ENCODE measurements at places on chromosomes 2 and 18. TPM values are rescaled to one million over a fixed set of nuclear protein-coding genes. Genes with fewer than 3 reads are reported as not detected.

DNA sequence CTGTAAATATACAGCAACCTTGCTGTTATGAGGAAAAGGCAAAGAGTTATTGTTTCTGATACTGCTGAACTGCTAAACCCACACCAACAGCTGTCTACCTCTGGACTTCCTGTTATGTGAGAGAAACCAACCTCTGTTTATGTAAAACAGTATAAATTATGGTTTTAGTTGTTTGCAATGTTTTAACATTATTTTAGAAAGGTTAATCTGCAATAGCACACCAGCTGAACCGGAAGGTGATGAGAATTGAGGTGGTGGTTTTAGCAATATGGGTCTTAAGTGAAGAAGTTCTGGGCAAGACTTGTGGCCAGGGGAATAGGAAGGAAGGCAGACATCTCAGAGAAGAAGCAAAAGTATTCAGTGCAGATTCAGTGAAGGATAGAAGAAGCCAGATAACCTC is 237.8 kb downstream of the PLCL1 start:
- DNase-seq, result no peak

DNA sequence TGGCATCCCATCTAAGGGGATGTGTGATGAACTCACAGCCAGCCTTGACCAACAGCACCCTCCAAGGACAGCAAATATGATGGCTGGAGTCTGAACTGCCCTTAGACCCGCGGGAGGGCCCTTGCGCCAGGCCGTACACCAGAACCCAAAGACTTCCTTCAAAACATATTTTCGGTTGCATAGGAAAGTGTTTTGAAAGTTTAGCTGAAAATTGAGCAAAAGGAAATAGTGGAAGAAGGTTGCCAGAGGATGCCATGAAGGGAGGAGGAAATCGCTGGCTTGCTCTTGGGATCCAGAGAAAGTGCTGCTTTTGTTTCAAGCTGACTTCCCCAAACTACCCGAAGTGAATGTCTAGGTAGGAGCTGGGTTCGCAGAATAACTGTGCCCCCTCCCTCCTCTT is 61.3 kb downstream of the IL1R2 start:
- no peak for DNase-seq

- DNase-seq, result no peak
Observed at GRCh38 chr18:46008531-46008930, 41.4 kb upstream of the EPG5 start.

The DNAH6 gene
- 1.3 TPM for total RNA-seq

The STAT4 gene
- 48.8 TPM for total RNA-seq
